RPMI7951 (cell line): ENCODE measurements at places on chromosomes 7 and 10.
A peak's percentile ranks its signal among the peaks of the same experiment; 100 is the strongest.

DNA sequence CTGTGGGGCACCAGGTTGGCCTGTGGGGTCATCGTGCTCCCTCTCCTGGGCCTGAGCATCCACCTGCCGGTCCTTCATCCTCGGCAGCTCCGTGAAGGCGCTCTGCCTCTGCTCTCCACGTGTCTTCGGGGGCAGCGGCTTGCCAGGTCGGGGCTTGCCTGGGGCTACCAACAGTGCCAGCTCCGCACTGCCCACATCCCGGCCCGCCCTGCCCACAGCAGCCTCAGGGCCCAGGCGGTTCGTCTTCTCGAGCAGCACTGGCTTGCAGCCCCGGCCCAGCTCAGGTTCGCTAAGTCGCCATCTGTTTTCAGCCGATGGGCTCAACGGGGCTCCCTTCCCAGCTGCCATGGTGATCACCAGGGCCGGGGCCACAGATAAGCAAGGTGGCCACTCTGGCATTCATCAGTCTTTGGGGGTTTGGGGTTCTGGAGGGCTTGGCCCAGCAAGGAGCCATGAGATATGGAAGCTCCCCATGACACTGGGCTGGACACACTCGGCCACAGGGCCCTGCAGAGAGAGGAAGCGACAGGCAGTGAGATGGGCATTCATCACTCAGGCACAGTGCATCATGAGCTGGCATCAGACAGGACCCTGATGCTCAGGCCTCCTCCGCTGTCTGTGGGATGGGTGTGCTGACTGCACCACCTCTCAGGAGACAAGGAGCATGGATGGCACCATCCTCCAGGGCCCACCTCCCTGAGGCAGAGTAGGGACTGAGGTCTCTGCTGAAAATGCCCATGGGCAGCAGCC, 15.5 kb downstream of the ZNF488 start:
- no peak for DNase-seq

- DNase-seq = peak; percentile 62
These were observed 144.5 kb downstream of the FRMD4A start for GRCh38 chr10:14186245-14186644.

DNA sequence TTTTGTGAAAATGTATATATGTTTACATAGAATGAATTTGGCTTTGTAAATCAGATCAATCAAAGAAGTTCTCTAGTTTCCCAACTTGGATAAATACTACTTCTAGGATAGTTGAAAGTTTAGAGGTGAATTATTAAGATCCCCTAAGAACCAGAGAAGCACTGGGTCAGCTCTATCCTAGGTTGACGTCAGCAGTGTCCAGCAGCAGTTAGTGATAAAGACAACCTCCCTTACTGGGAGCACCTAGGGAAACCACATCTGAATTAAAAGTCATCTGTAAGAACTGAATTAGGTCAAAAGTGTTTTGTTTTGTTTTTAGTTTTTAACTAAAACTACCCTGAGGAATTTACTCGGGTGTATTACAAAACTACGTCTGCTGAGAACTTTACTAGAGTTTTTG, 178.0 kb downstream of the POLR1F start:
- DNase-seq = no peak

GRCh38 chr7:42108803-42109528, 128.0 kb downstream of the GLI3 start:
- no peak for DNase-seq

- DNase-seq = no peak
These were observed 716 bp downstream of the SMARCD3 start for GRCh38 chr7:151247611-151248345.
